ENCODE measurements at places on chromosomes 13 and 19.

DNA sequence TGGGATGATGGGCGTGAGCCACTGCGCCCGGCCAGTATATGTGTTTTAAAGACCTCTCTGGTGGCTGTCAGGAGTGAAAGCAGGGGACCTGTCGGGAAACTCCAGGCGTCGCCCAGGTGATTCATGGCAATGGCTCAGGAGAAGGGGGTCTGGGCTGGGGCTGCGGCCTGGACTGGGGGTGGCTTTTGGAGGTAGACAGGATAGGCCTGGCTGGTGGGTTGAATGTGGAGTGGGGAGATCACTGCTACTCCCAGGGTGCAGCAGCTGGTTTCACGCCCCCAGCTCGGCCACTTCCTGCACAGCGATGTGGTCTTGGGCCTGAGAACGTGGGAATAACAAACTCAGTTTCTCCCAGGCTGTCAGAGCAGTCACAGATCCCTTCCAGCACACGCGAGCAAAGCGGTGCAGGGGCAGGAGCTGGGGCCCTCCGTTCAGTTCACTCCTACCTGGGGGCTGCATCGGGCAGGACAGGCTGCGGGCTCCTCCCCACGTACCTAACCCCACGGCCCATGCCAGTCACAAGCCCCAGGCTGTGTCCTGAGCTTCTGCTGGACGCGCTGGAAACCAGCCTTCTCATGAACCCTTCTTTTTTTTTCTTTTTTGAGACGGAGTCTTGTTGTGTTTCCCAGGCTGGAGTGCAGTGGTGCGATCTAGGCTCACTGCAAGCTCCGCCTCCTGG lies 18.9 kb downstream of the KDM4B start:
- no peak for DNase-seq

- DNase-seq = no peak
Observed at GRCh38 chr19:45467456-45468158, at the start of gene FOSB. Gene FOSB (plus strand): TSS chr19:45467996. CDS start chr19:45468587, 591 bp downstream.

DNA sequence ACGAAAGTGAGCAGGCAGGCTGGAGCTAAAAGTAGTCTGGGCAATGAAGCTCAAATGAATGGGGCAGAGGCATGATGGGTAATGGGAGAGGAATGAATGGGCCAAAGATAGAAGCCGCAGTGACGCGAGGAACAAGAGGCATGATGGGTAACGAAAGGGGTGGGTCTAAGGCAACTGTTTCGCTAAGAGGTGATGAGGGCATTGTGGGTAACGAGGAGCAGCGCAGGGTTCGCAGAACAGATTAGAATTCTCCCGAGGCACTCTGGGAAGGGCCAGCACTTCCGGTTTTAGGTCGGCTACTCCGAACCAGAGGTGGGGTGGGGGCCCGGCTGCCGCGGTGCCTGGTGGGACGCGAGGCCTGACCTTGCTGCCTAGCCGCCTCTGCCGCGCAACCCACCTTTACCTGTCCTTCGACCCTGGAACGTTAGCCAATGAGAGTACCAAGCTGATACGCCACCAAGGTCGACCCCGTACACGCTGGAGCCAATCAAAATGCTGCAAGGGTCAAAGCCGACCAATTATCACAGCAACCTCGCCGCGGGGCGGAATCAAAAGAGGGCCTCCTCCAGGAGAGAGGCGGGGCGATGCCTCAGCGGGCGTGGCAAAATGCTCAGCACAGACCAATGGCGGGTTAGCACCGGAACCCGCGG lies 563 bp upstream of the TOMM40 start:
- peak; percentile 96 for DNase-seq

DNA sequence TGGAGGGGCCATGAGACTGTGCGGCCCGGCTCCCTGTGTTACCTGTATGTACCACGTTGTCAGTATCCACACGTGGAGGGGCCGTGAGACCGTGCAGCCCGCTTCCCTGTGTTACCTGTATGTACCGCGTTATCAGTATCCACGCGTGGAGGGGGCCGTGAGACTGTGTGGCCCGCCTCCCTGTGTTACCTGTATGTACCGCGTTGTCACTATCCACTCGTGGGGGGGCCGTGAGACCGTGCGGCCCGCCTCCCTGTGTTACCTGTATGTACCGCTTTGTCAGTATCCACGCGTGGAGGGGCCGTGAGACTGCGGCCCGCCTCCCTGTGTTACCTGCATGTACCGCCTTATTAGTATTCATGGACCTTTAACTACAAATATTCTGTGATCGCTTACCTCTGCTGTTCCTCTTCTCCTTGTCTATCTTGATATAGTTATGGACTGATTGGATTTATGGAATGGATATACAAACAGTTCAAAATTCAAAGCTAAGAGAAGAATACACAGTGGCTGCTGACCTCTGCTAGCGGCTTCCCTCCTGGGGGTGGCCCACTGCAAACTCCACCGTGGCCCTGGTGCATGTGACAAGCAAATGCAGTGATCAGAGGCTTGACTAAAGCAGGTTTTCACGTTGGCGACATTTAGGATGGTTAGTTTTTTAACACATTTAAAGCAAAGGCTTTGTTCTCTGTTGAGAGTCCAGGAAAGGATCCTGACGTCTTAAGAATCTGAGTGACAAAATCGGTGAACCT lies 38.7 kb downstream of the ATP11A start:
- DNase-seq = no peak

DNA sequence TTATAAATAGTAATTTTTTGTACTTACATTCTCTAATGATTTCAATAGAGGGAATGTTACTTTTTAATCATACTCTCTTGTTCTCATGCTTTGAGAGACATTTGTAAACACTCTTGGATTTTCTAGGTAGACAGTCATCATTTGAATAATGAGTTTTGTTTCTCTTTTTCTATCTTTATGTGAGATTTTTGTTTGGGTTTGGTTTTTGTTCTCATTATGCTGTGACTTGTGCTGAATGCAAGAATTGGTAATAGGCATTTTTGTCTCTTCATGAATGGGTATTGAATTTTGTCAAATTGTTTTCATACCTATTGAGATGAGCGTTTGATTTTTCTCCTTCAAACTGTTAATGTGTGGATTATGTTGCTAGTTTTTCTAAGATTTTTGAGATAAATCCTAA lies 56.8 kb upstream of the GPR183 start:
- DNase-seq = no peak

- no peak for DNase-seq
Observed at GRCh38 chr13:43122791-43123190, 99.4 kb downstream of the DNAJC15 start.

DNA sequence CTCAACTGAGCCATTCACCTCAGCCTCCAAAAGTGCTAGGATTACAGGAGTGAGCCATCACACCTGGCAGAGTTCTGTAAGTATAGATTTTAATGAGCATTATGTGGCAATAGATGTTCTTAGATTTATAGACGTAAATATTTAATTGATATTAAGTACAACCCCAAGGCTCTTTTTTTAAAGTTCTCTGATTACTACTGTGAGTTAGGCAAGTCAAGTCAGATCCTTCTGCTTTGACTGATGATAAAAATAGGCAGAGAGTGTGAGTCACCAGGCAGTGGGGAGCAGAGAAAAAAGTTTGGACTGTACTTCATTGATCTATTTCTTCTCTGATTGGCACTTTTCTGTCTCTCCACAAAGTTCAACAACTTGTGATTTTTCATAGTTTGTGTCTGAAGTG lies 1379.9 kb downstream of the UQCRFS1 start:
- DNase-seq = no peak

DNA sequence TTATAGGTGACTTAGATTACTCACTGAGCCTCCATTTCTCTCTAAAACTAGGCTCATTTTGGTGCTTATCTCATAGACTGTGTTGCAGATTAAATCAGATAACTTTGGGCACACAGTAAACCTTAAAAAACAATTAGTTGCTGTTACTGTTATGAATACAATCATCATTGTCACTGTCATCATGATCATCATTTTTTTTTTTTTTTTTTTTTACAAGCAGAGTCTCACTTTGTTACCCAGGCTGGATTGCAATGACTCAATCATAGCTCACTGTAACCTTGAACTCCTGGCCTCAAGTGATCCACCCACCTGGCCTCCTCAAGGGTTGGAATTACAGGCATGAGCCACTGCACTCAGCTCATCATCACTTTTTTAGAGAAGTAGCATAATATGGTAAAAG lies 60.0 kb downstream of the VWA8 start:
- no peak for DNase-seq
